ENCODE measurements at places on chromosomes 11 and 22.

DNA sequence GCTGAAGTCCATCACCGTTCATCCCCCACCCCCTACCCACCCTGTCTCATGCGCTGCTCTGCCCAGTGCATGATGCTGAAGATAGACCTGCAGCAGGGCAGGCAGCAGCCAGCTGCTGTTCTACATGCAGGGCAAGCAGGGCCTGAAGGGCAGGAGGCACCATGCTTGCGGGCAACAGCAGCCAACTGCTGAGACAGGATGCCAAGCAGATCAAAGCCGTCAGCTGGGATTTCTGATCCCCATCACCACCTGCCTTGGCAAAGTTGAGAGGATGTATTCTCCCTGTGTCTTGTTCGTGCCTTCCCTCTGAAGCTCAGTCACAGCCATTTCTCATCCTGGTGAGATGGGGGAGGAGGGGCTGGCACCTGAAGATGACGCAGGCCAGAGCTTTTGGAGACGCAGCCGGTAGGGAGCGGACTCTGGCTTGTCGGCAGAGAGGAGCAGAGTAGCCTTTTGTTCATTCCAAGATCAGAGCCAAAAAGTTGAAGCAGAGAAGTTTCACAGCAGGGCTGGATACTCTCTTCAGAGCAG is 227.0 kb downstream of the GRIK4 start:
- no peak for DNase-seq

DNA sequence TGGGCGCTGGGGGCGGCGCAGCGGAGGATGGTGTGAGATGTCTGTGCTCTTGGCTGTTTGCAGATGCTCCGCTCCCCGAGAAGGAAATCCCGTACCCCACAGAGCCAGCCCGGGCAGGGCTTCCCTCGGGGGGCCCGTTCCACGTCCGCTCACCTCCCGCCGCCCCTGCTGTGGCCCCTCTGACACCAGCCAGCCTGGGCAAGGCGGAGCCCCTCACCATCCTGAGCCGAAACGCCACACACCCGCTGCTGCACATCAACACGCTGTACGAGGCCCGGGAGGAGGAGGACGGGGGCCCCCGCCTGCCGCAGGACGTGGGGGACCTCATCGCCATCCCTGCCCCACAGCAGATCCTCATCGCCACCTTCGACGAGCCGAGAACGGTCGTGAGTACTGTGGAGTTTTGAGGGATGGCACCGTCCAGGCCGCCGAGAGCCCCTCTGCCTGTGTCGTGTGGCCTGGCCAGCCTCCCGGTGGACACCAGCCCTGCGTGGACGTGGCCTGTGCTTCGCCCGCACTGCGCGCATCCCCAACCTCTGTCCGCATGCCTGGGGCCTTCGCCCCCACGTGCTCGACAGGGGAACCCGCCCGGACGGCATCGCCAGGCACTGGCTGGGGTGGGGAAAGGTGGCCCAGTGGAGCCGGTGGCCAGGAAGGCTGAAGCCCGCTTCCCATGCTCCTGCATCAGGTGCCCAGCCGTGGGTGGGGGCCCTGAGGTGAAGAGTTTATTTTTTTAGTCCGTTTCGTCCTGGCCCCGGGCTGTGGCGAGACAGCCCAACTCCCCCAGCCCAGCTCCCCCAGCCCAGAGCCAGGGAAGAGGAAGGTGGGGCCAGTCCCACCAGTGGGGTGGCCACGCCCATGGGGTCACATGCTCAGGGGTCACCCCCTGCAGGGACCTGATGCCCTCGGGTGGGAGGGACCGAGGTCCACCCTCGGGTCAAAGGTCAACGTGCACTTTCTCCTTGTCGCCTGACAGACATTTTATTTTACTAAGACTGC is 6.5 kb upstream of the TRABD start:
- DNase-seq, result no peak

- no peak for DNase-seq
Measured at GRCh38 chr22:32544953-32545558, 70.4 kb downstream of the FBXO7 start.

- no peak for DNase-seq
Measured at GRCh38 chr22:38221407-38221806, 19.6 kb downstream of the MAFF start.

DNA sequence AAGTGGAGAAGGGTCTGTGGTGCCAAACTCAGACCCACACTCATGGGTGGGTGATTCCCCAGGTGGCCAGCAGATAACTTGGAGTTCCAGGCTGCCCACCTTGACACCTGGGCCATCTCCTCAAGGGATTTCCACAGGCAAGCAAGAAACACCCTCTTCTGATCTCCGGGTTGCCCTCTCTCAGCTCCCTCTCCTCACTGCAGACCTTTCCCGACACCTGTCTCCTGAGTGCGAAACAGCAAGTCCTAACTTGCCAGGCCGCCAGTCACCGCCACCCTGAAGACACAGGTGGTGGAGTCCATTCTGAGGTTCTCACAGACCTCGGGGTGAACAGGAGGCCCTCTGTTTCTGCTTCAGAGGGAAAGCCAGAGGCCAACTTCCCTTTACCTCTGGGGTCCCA is 16.6 kb downstream of the GALNT18 start:
- no peak for DNase-seq

GRCh38 chr11:114317787-114318137 is 21.6 kb downstream of the NNMT start:
- DNase-seq, result no peak

GRCh38 chr22:35476341-35476740 is 64.3 kb upstream of the RASD2 start:
- DNase-seq, result no peak

DNA sequence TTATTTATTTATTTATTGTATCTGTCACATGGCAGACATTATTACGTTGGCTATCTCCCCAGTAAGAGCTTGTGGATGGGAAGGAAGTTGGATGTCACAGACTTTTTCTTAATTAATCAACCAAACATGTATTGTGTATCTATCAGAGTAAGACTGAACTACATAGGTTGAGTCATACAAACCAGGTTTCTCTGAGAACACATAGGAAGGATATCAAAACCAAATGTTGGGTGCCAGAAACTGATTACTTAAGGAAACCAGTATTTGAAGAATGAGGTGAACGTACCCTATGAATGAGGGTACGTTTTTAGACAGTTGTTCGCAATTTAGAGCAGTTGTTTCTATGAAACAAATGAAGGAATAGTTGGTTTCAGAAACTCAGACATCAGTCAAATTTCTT is 136.4 kb downstream of the SLC17A6 start:
- DNase-seq, result no peak

GRCh38 chr11:3158821-3159220 is 6.3 kb downstream of the OSBPL5 start:
- no peak for DNase-seq

GRCh38 chr11:11400121-11400520 is 47.1 kb upstream of the CSNK2A3 start:
- DNase-seq, result no peak

- no peak for DNase-seq
Measured at GRCh38 chr11:74577181-74577580, 15.2 kb upstream of the POLD3 start.

- DNase-seq, result no peak
Measured at GRCh38 chr11:27717377-27717776, 17.1 kb upstream of the BDNF start.

GRCh38 chr11:113119074-113119473 is 157.9 kb downstream of the NCAM1 start:
- no peak for DNase-seq

- no peak for DNase-seq
Measured at GRCh38 chr11:126419801-126420697, 64.6 kb downstream of the ST3GAL4 start.
